ENCODE measurements at places on chromosomes 7 and 10.
A peak's percentile ranks its signal among the peaks of the same experiment; 100 is the strongest.

- no peak for DNase-seq
These were observed 55.3 kb downstream of the TFAM start for GRCh38 chr10:58440484-58440883.

DNA sequence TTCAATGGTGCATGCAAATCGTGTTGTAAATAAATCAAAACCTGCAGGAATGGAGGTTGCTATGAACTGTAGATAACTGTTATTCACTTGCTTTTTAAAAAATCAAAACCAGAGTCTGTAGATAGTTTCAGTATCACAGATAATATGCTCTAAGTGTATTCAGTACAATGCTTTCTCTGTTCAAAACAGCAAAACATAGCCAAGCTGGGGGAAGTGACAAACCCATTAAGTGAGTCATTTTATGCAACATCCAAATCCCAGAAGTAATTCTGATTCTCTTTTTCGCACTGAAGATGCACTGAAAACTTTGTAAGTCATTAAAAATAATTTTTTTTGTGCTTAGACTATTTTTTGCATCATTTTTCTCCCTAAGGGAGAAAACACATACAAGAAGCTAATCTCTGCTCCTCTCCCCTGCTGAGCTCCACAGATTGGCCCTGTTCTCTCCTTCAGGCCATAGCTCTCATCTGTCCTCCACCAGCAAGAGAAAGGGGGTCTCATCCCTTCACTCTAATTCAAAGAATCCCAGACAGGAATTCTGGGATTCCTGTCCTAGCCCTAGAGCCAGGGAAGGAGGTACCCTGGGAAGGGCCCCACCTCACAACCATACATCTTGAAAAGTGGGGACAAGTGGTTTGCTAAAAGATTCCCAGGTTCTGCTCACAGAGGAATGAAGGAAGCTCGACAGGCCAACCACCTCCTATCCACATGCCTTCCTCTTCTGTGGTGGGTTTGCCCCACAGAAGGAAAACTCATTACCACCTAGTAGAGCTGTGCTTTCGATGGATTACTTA, 4.9 kb downstream of the PRTFDC1 start:
- DNase-seq = peak; percentile 45

DNA sequence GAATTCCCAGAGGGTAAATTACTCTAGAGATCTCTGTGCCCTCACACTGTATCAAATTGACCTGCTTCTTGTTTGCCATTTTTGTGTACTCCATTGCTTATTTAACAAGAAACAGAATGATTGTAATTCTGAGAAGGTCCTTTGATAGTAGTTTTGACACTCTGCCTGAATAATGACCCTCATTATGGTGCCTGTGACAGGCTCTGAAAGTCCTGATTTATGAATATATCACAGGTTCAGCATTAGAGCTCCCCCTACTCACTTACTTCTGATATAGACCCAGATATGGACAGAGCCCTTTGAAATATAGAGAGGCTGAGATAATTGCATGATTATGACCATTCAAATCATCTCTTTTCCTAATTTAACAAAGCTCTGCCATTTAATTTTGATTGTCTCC, 465.2 kb downstream of the MDFIC start:
- DNase-seq = no peak

DNA sequence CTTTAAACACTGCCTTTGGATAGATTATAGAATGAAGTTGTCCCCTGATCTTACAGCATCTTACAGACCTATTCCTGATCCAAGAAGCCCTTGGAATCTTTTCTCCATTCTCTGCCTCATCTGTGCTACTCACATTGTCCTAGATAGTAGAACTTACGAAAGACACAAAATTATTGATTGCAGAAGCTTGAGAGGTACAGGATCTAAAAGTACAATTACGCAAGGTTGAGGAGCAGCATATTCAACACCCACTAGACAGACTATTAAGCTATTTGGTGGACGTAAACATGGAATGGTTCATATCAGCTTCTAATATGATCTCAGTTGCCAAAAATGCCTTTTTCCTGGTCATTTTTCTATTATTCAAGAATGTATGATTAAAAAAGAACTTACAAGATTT, 90.5 kb upstream of the SEM1 start:
- DNase-seq = no peak
